ENCODE measurements at places on chromosomes 4 and X.

- DNase-seq = no peak
These were observed 13.4 kb downstream of the LRIT3 start for GRCh38 chr4:109861271-109861670.

- no peak for DNase-seq
These were observed 468.9 kb downstream of the GRIA2 start for GRCh38 chr4:157689476-157689875.

DNA sequence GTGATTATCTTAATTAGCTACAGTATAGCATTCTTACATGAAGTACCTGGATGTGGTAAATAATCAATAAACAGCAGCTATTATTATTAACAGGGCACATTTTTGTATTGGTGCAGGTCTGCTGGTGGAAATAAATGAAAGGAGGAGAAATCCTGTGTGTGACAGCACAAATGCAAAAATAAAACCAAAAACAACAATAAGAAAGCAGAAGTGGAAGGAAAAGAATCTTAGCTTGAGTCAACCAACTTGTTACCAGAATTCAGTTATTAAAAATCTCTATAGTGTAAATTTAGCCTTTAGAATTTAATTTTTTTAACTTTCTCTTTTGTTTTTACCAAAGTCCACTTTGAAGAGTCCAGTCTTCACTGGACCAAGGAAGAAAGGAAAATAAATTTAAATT, 63.1 kb upstream of the LSM6 start:
- DNase-seq = no peak

DNA sequence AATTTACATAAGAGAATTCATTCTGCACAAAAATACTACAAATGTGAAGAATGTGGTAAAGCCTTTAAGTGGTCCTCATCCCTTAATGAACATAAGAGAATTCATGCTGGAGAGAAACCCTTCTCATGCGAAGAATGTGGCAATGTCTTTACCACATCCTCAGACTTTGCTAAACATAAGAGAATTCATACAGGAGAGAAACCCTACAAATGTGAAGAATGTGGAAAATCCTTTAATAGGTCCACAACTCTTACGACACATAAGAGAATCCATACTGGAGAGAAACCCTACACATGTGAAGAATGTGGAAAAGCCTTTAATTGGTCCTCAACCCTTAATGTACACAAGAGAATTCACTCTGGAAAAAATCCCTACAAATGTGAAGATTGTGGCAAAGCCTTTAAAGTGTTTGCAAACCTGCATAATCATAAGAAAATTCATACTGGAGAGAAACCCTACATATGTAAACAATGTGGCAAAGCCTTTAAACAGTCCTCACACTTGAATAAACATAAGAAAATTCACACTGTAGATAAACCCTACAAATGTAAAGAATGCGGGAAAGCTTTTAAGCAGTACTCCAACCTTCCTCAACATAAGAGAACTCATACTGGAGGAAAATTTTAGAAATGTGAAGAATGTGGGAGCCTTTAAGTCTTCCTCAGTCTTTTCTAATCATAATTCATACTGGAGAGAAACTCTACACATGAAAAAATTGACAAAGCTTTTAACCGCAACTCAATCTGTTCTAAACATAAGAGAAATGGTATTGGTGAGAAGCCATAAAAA, 37.4 kb downstream of the ZNF718 start:
- no peak for DNase-seq

DNA sequence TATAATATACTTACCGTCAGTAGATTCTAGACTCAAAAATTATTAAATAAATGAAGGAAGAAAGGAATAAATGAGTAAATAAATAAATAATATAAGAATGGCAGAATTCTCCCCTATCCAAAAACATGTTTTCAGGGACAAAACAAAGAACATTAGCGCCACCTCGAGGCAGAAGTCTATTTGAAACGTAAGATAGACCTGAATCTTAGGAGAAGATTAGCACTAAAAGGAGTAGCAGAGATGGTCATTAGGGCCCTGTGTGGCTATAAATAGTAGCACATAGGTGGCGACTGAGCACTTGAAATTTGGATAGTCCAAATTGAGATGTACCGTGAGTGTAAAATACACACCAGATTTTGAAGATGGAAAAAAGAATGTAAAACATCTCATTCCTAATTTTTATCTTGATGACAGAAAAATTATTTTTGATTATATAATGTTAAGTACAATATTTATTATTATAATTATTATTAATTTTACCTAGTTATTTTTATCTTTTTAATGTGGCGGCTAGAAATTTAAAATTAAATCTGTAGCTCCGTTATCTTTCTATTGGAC, 24.3 kb upstream of the SRD5A3 start:
- DNase-seq = no peak

DNA sequence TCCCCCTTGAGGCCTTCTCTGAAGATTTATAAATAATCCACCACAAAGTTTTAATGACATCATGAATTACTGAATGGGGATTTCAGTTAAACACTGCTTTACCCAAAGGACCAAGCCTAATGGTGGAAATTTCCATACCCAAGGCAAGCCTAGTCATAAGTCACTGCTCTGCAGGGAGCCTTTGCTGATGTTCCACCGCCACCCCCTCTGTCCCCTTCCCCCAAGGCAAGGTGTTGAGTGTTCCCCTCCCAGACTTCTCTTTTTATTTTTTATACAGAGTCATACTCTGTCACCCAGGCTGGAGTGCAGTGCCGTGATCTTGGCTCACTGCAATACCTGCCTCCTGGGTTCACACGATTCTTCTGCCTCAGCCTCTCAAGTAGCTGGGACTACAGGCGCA, 76.4 kb upstream of the FUNDC1 start:
- DNase-seq = no peak

DNA sequence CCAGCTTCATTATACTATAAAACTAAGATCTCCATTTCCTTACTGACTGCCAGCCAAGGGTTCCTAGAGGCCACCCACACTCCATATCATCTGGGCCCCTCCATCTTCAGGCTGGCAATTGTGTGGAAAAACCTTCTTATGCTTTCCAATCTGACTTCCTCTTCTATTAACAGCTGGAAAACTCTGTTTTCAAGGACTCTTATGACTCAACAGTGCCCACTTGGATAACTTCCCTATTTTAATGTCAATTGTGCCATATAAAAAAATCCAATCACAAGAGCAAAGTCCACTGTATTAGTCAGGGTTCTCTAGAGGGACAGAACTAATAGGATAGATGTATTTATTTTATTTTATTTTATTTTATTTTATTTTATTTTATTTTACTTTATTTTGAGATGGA, 41.0 kb upstream of the CPEB2 start:
- no peak for DNase-seq

- DNase-seq = no peak
These were observed 141.8 kb upstream of the PRDX4 start for GRCh38 chrX:23525531-23525930.

DNA sequence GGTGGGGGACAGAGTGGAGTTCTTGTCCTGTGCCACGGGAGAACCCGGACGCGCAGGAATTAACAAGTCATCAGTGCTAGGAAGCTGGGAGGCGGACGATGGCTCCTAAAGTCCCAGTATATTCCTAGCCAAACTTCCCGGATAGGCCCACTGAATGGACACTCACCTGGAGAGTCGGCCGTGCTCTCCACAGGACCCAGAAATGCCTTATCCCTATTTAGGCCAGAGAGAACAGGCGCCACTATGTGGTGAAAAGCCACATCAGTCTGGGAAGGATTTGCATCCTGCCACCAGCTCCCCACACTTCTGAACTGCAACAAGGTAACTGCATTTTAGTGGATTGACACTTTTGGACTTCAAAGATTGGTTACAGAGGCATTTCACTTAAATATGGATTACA, 1.1 kb downstream of the CFAP299 start:
- DNase-seq = no peak

GRCh38 chr4:136867465-136867864, 664.8 kb downstream of the PCDH18 start:
- no peak for DNase-seq

DNA sequence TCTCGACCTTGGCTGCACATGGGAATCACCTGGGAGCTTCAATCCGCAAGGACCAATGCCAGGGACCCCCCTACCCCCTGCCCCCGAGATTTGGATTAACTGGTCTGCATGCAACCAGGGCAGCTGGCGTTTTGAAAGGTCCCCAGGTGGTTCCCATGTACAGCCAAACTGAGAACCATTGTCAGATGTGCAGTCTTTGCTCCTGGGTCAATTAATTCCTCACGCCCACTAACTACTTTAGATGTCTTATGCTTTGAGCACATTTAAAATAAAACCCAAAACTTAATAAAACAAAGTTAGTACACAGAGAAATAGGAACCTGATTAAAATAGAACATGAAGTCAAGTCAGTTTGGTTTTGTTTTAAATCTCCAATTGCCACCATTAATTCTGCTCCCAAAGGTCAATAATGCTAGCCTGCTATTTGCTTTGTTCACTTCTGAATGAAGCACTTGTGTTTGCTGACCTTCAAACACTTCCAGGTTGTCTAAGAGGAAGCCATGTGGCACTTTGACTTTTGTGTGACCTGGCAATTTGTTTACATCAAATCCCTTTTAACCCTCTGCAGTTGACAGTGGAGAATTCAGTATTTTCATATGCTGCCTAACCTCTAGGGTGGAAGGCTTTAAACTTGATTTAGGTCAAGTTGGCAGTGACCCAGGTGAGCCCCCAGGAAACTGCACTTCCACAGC, 27.2 kb upstream of the TMSB4X start:
- DNase-seq = no peak

GRCh38 chr4:178316211-178316610, 874.0 kb upstream of the AGA start:
- no peak for DNase-seq

DNA sequence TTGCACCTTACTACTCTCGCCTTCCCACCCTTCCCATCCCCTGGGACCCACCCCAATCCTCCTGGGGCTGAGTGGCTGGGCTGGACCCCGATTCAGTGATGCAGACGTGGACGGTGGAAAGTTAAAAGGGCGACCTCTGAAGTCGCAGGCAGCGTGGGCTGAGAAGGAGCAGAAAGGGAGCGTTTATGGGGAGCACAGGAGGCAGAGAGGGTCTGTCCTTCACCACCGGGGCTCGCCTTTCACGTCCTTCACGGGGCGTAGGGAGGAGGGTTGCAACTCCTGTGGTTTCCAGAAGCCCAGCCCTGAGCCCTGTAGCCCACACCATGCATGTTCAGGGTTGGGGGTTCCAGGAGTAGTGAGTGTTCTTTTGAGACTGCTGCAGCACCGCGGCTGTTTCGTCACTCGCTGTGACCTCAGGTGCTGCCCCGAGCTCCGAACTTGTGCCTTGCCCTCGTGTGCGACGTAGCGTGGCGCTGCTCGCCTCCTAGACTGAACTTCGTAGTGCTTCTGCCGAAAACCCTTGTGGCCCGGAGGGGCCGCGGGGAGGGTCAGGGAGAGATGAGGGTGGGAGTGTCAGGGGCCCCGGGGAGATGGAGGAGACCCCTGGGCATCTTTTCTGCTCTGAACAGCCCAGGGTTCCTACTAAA, 1.6 kb downstream of the NHS start:
- DNase-seq = no peak

DNA sequence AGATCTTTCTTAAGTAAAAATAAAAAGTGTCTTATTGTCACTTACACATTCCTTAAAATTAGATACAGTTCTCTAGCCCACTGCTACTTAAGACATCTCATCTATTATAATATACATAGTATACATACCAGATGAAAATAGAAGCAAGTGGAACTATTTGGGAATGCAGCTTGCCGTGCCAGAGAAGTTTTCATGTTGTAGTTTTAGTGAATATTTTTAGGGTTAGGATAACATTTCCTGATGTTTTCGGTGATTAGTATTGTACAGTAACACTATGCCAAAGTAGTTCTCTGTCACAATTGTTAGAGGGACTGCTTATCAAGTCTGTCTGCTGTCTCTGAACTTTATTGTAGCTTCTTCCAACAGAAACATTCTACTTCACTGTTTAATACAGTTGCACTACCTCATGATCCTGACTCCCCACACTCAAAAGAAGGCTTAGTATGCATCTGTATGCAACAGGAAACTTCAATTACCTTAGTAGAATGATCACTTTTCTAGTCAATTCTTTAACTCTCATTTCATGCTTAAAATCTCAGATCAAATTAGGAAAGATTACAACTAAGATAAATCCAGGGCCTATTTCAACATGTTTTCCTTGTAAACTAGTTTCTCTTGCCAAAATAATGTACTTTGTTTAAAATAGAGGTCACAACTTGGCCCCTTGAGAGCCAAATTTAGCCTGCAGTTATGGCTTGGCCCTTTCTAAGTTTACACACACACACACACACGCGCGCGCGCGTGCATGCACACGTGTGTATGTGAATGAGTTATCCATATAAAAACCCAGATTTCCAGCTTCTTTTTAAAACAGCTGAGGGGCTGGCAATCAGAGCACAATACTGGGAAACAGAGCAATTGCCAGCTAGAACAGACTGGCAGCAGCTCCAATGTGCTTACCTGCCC, 42.3 kb upstream of the SRPX start:
- no peak for DNase-seq

GRCh38 chr4:41384992-41385391, 128.3 kb downstream of the UCHL1 start:
- DNase-seq = no peak
